ENCODE measurements at places on chromosomes 12 and 14.
A peak's percentile ranks its signal among the peaks of the same experiment; 100 is the strongest.

GRCh38 chr12:114168061-114168460 is 201.9 kb upstream of the RBM19 start:
- DNase-seq = no peak
- H3K4me3 ChIP-seq = no peak overlapping the region
- H3K27me3 ChIP-seq = no peaks in the 10 kb centered on the region
- no peaks in the 10 kb centered on the region for H3K4me1 ChIP-seq
- no peak overlapping the region for H3K27ac ChIP-seq

DNA sequence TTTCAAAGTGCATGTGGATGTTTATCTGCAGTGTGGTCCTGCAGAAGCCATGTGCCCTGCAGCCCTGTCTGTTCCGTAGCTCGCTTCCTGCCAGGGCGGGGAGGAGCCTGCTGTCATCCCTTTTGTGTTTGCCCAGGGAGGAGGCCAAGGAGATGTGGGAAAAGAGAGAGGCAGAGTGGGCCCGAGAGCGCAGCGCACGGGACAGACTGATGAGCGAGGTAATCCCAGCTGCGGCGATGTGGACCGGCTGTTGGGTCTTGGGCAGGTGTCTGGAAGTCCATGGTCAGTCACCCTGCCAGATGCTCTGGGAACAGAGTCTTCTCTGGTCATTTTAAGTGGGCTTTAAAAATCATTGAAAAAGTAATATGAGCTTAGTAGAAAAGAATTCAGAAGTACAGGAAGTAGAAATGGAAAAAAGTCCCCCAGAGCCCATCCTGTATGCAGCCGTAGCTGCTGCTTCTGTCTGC is 12.8 kb downstream of the TCHP start:
- H3K4me3 ChIP-seq = no peak overlapping the region
- H3K36me3 ChIP-seq = peaks cover 99% of the 10 kb centered on the region
- no peak for DNase-seq
- no peaks in the 10 kb centered on the region for H3K4me1 ChIP-seq

- DNase-seq = no peak
- H3K27ac ChIP-seq = no peak overlapping the region
Measured at GRCh38 chr12:88839486-88839885, 259.2 kb upstream of the KITLG start.

GRCh38 chr12:41739066-41739465 is 405.6 kb downstream of the GXYLT1 start:
- DNase-seq = no peak
- H3K27me3 ChIP-seq = no peaks in the 10 kb centered on the region
- no peak overlapping the region for H3K27ac ChIP-seq
- no peaks in the 10 kb centered on the region for H3K4me1 ChIP-seq
- H3K36me3 ChIP-seq = no peaks in the 10 kb centered on the region

- H3K4me1 ChIP-seq = no peaks in the 10 kb centered on the region
- no peaks in the 10 kb centered on the region for H3K36me3 ChIP-seq
- no peak overlapping the region for H3K27ac ChIP-seq
- DNase-seq = no peak
- H3K4me3 ChIP-seq = no peak overlapping the region
Measured at GRCh38 chr14:46233786-46234185, 417.8 kb downstream of the RPL10L start.

DNA sequence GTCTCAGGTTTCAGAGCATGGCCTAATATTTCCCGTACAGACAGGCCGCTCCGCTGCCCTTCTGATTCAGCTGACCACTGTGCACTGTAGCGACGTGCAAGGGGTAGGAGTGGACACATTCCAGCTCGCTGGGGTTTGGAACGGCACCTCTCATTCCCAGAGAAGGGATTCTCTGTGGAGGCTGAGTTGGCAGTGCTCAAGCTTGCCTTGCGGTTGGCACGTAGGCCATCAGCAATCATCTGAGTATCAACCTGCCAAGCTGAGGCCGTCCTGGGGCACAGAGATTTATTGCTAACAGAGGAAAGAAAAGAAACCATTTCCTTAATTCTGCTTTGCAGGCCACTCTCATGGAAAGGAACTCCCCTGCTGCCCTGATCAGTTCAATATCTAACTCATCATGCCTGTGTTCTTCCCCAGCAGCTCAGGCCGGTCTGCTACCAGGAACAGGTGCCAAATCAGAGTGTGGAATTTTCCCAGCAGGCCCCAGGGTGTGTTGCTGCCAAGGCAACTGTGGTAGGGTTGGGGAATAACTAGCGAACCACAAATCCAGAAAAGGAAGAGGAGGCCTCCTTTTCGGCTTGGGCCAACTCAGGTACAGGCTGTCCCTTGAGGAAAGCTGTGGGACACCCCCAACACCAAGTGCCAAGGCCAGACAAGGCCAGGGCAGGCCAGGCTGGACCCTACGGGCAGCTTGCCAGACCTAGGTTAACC is 92.5 kb downstream of the SSPN start:
- no peak for DNase-seq
- H3K27me3 ChIP-seq = no peaks in the 10 kb centered on the region
- no peak overlapping the region for H3K27ac ChIP-seq
- H3K4me1 ChIP-seq = peaks cover 2% of the 10 kb centered on the region

DNA sequence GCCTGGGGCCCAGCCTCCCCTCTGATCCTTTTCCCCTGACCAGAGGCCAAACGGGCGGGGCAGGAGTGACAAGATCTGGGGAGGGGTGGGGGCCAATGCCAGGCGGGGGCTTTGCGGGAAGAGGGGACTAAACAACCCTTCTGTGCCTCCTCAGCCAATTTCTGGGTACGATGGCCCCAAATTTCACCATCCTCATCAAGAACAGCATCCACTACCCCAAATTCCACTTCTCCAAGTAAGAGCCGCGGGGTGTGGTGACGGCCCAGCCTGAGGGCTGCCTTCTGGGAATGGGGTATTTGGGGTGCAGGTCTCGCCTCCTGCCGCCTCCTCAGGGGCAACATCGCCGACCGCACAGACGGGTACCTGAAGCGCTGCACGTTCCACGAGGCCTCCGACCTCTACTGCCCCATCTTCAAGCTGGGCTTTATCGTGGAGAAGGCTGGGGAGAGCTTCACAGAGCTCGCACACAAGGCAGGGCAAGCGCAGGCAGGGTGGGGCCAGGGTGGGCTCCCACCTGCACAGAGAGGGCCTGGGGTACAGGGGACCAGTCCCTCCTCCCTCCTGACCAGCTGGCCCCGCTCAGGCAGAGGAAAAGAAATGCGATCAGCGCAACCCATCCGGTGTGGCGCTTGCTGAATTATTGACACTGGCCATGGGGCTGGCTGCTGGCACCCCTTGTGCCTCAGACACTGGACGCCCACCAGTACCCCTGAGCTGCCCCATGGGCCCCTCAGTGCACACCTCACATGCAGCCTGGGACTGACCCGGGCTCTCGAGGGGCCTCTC is 1.7 kb downstream of the P2RX2 start:
- H3K27me3 ChIP-seq = peaks cover 33% of the 10 kb centered on the region
- no peak overlapping the region for H3K27ac ChIP-seq
- no peak overlapping the region for H3K4me3 ChIP-seq
- no peak for DNase-seq
- peaks cover 6% of the 10 kb centered on the region for H3K4me1 ChIP-seq

- peaks cover 33% of the 10 kb centered on the region for H3K36me3 ChIP-seq
- H3K4me1 ChIP-seq = peaks cover 78% of the 10 kb centered on the region
- H3K4me3 ChIP-seq = no peak overlapping the region
Measured at GRCh38 chr12:76024102-76024781, 7.3 kb downstream of the PHLDA1 start.

DNA sequence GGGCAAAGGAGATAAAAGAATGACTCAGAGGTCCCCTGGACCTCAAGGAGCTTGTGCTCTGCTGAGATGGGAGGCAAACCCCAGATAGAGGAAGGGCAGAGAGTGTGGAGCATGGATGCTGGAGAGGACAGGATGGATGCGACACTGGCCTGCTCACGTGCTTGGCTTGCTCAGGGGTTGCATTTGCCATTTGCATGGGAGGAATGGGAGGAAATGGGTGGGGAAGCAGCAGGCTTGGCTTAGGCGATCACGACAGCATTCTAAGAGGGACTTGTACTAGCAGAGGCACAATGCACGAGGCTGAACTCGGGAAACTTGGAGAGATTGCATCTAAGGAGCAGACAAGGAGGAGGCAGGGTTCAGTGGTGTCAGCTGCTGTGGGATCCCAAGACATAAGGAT is 19.8 kb downstream of the CD9 start:
- H3K27ac ChIP-seq = no peak overlapping the region
- DNase-seq = no peak
- peaks cover 26% of the 10 kb centered on the region for H3K4me1 ChIP-seq
- no peak overlapping the region for H3K4me3 ChIP-seq

DNA sequence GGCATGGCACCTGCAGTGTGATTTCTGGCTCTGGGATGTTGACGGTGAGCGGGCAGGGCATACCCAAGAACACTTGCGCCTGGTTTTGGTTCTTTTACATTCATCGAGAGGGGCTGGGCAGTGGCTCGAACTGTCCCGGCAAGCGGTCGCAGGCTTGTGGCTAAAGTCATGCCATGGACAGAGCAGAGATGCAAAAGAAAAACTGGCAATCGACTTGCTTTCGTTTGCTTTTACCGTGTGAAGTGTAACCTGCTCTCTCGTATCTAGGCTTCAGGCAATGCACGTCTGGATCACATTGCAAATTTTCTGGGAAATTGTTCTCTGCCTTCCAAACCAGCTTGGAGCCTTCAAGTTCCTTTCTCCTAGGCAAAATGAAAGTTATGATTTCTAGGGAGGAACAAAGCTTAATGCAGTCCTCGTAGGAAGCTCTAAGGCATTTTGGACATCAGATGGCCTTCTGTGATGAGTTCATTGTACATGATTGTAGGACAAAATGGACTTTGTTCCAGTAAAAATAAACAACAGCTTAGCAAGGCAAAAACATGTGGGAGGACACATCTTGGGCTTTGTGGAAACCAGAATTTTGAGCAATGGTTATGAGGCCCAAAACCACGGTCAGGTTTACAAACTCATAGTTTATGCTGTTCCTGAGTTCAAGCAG is 18.3 kb downstream of the ADGRD1 start:
- no peak overlapping the region for H3K4me3 ChIP-seq
- no peak overlapping the region for H3K27ac ChIP-seq
- peaks cover 8% of the 10 kb centered on the region for H3K27me3 ChIP-seq

DNA sequence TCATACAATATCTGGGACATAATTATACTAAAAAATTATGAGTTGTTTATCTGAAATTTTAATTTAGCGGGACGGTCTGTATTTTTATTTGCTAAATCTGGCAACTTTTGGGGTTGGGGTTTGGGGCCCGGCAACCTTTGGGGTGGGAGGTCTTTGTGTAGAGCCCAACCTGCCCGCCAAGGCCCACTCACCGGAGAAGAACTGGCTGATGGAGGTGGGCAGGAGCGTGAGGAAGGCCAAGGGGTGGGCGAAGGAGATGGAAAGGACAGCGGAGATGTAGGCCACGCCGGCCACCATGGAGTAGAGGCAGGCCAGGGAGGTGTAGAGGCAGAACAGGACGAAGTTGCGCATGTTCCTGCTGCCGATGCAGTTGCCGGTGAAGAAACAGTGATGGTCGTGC is 2.6 kb downstream of the ZDHHC22 start:
- peaks cover 19% of the 10 kb centered on the region for H3K4me1 ChIP-seq
- peaks cover 84% of the 10 kb centered on the region for H3K27me3 ChIP-seq
- H3K36me3 ChIP-seq = no peaks in the 10 kb centered on the region
- DNase-seq = no peak
- no peak overlapping the region for H3K4me3 ChIP-seq

DNA sequence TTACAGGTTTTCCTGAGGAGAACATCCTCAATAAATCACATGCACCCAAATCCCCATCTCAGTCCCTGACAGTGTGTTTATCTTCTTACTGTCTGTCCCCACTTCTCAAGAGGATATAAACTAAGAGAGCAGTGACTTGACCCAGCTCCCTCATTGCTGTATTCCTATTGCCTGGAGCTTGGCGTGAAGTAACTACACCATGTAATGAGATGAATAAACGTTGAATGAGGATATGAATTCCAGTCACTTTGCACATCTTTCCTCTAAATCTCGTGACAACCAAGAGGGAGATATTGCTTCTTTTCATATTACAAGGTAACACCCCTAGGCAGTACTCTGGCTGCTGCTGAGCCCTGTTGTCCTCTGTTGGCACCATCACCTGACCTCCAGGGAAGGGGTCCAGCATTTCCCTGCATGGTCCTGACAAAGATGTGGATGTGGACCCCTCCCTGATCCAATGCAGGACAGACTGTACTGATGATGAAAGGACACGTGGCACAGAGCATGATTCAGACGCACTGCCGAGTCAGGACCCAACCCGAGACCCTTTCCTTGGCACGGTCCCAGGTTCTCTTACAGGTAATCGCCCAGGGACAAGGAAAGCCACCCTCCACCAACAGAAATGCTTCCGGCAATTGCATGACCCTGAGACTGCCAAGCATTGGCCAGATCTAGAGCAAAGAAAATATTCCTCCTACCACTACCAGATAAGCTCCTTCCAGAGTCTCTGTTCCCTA is 47.7 kb upstream of the CPM start:
- H3K4me3 ChIP-seq = no peak overlapping the region
- no peak for DNase-seq
- peaks cover 5% of the 10 kb centered on the region for H3K27me3 ChIP-seq
- H3K27ac ChIP-seq = no peak overlapping the region
- H3K4me1 ChIP-seq = peaks cover 3% of the 10 kb centered on the region

DNA sequence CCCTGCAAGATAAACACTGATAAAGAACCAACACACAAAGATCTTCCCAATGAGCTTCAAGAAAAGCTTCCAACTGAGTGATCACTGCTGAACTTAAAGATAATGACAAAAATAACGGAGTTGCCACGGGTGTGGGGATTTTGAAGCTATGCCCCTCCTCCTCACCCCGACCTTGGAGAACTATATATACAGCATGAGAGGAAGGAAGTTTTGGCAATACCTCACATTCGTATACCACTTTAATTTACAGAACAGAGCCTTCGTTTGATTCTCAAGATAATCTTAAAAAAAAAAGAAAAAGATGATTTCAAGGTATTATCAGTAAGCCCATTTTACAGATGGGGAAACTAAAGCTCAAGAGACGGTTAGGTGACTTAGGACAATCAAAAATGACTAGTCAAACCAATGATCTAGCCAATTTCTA is 715 bp downstream of the NEK9 start:
- no peaks in the 10 kb centered on the region for H3K27me3 ChIP-seq
- DNase-seq = no peak
- H3K4me1 ChIP-seq = peaks cover 52% of the 10 kb centered on the region
- H3K4me3 ChIP-seq = peak overlapping the region; percentile 99

DNA sequence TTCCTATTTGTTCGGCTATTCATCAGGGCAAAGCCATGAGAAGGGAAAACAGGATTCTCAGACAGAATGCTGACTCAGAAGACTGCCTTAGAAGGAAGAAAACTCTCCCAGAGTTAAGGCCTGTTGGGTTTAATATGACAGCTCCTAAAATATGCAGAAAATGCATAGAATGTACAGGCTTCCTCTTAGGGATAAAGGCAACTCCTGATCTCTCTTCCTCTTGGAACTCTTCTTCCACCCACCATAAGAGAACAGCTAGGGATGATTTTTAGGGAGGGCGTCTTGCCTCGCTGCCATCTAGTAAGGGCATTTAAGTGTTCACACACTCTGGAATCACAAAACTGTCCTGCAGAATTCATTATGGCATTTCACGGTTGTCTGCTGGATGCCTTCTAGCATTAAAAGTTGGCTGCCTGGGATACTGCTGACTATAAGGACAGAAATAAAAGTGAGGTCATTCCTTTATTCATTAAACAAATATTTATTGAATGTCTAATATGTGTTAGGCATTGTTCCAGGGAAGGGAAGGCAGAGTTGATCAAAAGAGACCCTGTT is 73.7 kb downstream of the DCAF5 start:
- H3K27me3 ChIP-seq = no peaks in the 10 kb centered on the region
- DNase-seq = no peak
- H3K27ac ChIP-seq = no peak overlapping the region

Measured in activated T-cell treated with anti-CD3 and anti-CD28 coated beads, Interleukin-2, amount 50 U/mL, for 24 hours (primary cell).